ENCODE measurements at places on chromosomes 5 and 9.

- DNase-seq = no peak
Observed at GRCh38 chr5:86536396-86536795, 81.3 kb upstream of the COX7C start.

DNA sequence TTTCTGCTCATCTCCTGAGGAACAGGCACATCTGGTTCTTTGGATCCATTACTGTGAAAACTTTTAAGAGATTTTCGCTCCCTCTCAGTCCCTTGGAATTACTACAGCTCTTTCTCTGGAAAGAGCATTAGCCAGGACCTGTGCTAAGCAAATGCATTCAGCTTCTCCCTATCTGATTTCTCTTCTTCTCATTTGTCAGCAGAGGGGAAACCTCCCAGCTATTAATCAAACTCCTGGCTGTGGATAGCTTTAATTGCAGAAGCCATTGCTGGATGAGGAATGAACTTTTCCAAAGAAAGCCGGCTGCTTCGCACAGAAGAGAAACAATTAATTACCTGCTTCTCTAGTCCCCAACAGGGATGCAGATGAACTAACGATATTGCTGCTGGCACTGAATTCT, 37.9 kb downstream of the TLR4 start:
- DNase-seq = no peak

DNA sequence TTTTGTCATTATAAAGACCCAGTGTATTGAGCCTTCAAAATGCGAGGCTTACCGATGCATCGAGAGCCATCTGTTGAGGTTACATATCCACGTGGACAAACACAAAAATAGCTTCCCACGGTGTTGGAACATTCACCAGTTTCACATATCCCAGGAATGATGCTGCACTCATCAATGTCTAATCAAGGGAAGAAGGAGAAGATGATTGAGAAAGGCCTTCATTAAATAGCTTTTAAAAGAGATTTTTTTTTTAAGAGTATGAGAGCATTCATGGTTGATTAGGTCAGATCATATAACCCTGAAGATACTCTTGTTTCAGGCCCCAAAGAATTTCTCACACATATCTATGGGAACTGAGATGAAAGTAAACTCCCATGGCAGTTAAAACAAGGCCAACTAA, 129.4 kb downstream of the FBN2 start:
- DNase-seq = no peak

- DNase-seq = no peak
Observed at GRCh38 chr9:121675969-121676822, 24.8 kb downstream of the DAB2IP start.

- DNase-seq = no peak
Observed at GRCh38 chr5:143693651-143694252, 118.2 kb upstream of the HMHB1 start.

DNA sequence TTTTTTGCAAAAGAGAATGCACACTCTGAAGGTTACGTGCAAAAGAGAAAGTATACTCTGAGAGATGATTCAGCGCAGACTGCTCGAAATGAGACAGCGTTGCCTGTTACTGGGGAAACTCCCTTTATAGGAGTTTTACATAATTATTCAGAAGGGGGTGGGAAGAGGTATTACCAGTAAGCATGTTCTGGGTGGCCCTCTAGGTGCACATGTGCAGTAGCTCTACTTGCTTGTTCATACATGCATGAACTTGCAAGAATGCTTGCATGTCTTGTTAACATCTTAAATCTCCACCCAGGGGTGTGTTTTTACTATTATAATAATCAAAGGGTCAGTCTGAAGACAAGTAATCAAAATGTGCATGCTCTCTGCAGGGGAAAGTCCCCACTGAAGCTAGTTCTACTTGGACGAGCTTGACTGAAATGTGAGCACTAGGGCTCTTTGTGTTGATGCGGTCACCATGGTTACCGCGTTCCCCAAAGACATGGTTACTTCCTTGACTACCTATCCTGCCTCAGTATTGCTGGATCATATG, 75.5 kb downstream of the SGCD start:
- no peak for DNase-seq

GRCh38 chr5:1801967-1802295, 724 bp downstream of the NDUFS6 start:
- no peak for DNase-seq

DNA sequence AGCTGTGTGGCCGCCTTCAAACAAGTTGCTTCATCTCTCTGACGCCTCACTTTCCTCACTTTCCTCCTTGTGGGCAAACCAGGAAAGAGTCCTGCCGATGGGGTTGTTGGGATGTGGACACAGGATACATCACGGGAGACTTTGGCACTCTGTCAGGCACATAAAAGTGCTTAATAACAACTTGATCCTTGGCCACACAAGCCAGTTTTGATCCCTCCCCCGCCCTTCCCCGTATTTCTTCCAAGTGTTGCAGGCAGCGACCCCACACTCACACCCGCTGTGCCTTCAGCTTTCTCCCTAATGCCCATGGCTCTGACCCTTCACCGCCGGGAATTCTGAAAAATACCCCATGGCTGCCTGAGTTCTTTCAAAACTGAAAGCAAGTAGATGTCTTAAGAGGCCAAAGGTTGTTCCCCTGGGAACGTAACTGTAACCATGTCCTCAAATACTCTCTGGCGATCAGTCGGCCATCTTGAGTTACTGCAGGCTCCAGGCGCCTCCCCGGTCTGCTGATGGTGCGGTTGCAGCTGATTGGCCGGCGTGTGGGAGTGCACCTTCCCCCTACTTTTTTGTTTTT, 59.8 kb downstream of the ARHGEF37 start:
- DNase-seq = no peak

GRCh38 chr9:27337833-27338526, 41.0 kb upstream of the EQTN start:
- no peak for DNase-seq
